Activated naive CD4-positive, alpha-beta T cell treated with anti-CD3 and anti-CD28 coated beads, Interleukin-2, amount 50 U/mL, for 16 hours (primary cell): ENCODE measurements at places on chromosomes 7 and 10.

- DNase-seq, result no peak
These were observed 478.6 kb downstream of the LRMDA start for GRCh38 chr10:75910032-75910431.

- no peak for DNase-seq
These were observed 57.1 kb upstream of the KMT2E start for GRCh38 chr7:104956753-104957450.

GRCh38 chr7:150734254-150734653, 3.0 kb upstream of the GIMAP5 start:
- DNase-seq, result no peak

DNA sequence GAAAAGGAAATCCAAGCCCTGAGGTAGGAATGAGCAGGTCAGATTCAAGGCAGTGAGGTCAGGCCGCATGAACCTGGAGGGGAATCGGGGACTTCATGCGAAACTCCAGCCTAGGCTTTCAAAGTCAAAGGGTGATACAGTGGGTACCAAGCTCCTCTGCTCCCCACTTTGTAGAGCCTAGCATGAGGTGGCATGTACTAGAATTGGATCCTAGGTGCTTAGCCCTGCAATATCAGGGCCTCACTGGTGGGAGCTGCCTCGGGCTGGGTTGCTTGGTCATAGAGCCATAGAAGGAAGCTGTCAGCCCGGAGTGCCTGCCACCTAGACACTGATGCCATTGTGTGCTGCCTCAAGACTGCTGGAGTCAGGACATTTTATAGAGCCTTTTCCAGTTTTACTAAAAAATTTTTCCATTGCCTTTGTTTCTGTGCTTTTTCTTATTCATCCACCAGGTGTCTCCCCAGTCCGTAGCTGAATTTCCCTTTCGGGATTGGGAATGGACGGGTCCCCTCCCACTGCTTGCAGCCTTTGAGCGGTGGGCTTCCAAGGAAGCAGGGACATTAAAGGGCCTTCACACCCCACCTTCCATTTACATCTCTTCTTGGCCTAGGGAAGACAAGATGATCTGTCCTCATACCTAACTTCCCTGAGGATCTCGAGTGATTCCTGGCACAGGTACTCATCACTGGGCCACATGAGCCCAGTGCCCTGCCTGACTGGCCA, 5.5 kb upstream of the LZTS2 start:
- no peak for DNase-seq

GRCh38 chr7:8254215-8254614, 7.8 kb downstream of the ICA1 start:
- no peak for DNase-seq

- no peak for DNase-seq
These were observed 75.6 kb downstream of the MYOF start for GRCh38 chr10:93406364-93407145.

DNA sequence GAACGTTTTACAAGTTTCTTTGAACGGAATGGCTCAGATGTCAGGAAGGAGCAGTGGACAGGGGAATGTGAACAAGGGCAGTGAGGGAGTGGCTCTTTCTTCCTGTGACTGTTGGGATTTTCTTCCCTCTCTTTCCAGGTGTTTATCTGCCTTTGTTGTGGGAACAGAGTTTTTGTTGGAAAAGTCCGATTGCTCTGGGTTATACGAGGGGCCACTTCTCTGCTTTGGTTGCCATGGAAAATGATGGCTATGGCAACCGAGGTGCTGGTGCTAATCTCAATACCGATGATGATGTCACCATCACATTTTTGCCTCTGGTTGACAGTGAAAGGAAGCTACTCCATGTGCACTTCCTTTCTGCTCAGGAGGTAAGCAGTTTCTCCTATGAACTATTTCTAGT, 41.4 kb downstream of the ZRANB1 start:
- no peak for DNase-seq

GRCh38 chr7:50369143-50370026, 64.9 kb downstream of the IKZF1 start:
- no peak for DNase-seq

GRCh38 chr10:63343476-63343875, 122.3 kb downstream of the JMJD1C start:
- no peak for DNase-seq
